Activated CD8-positive, alpha-beta memory T cell treated with anti-CD3 and anti-CD28 coated beads for 1 hour (primary cell): ENCODE measurements at places on chromosomes 12 and 14.

DNA sequence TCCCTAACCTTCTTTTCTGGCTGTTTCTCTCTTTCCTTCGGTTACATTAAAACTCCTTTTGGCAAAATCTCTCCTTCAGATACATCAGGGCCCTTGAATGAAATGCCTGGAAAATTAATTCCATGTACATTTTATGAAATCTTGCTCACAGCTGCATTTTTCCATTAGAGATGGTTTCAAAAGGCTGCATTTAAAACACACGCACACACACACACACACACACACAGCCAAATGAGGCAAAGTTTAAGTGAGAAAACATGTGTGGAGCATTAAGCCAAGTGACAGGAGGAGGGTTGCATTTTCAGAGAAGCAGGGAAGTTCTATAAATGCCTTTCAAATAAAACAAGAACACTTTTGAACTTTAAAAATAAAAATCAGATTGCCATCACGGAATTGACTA lies 216.4 kb downstream of the LRIG3 start:
- DNase-seq, result no peak

DNA sequence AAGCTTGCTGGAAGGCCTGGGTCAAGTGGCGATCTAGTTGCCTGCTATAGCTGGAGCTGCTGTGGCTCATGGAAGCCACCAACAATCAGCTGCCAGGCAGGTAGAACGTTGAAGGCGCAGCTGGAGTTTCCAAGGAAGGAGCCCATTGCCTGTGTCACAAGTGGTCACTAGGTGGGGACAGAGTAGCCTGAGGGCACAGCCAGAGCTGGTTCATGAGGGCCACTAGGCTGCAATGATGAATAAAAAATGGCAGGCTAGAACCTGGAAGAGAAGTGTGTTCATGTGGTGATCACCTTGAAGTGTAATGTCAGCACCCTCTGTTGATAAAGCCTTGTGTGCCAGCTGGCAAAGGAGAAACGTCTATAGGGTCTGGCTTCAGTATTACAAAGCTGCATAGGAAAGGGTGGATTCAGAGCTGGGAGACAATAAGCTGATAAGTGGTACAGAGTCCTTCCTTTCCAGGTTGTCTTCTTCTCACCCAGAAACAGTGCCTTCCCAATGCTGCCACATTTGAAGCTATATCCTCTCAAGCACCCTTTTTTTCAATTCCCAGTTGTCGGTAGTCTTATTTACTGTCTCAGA lies 165.8 kb downstream of the EMP1 start:
- DNase-seq, result no peak

GRCh38 chr14:95268350-95268749 lies 51.4 kb downstream of the CLMN start:
- DNase-seq, result no peak

DNA sequence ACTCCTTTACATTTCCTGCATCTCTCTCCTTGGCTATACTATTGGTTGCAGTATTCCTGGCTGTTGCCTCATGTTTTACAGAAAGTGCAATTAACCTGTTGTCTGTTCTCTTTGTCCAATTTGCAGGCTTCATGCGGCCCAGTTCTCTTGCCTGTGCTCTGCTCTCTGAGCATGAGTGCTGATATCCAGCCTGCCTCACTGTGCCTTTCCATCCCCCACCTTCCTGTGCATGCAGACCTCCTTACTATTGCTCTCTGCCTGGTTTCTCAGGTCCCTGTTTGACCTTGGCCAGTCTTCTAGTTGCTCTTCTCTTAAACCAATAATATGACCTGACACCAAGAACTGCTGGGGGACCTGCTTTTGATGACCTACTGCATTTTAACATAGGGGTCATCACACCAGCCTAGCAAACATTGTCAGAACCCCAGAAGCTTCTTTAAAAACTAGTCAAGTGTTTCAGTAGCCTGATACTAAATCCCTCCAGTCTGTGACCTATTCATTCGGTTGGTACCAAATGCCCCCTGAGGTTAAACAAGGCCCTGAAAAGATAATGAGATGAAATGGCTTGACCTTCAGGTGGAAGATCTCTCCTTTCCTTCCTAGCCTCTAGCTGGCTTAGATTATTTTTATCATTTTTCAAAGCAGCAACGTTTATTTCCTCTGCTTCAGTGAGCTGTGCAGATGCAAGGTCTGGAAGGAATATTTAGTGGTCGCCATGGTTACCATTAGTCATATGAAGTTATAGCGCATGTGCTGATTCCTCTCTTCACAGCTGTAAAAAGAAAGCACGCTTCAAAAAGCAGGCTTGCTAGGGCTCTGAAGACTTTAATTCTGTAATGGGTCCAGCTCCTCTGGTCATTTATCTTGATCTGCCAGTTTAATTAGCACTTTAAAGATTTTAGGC lies 216.5 kb downstream of the PHLDA1 start:
- no peak for DNase-seq

- no peak for DNase-seq
Measured at GRCh38 chr12:4044101-4044500, 170.9 kb upstream of the PARP11 start.

DNA sequence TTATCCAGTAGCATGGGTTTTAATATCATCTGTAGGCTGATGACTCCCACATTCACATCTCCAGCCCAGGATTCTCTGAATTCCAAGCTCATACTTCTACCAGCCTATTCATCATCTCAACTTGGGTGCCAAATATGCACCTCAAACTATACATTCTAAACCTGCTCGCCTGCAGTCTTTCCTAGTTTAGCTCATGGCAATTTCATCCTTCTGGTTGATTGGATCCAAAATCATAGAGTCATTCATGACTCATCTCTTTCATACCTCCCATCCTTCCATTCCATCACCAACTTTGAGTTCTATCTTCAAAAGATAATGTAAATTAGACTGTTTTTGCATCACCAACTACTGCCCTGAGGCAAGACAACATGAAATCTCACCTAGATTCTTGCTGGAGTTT lies 99.7 kb upstream of the EGLN3 start:
- DNase-seq, result no peak

- no peak for DNase-seq
Measured at GRCh38 chr12:21666722-21667121, 9.1 kb upstream of the LDHB start.

GRCh38 chr14:89013098-89013504 lies 188.7 kb downstream of the TTC8 start:
- no peak for DNase-seq

DNA sequence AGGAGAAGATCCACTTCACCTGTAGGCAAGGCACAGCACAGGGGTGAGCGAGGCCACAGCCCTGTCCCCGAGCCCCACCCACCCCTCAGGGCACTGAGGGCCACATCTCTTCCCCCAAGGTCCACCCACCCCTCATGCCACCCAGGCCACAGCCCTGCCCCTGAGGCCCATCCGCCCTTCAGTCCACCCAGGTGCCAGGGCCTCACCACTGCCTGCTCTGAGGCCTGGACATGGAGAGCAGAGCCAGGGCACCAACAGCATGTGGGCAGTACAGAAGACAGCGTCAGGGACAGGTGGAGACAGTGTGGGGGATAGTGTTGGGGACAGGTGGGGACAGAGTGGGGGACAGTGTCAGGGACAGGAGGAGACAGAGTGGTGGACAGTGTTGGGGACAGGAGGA lies 138.3 kb downstream of the TMEM121 start:
- no peak for DNase-seq

DNA sequence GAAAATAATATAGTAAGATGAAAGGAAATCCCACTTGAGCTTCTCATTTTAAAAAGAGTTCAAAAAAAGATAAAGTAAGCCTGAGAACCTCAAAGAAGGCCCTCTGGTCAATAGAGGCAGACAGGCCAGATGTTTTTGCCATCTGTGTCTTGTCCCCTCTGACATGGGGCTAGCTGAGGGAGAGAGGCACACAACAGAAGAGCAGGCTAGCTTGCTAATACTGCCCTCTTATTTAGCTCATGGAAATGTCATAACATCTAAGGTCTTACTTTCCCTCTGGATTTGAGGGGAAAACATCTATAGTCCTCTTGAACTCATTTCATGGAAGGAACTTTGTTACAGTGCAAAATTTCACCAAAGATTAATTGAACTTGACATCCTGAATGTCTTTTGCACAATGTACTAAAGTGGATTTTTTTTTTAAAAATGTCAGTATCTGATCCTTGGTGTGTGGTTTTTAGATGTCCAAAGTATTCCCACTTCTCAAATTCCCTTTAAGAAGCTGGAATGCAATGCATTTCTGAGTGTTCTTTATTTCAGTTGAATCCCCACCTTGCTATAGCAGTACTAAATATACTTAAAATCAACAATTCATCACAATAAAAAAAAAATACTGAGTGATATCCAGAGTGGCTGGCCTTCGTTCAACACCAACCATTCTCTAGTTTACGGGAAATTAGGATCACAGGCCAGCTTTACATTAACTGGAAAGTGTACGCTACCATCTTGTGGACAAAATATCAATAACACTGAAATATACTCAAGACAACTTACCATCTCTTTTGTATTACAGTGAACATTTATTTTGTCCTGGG lies 176.7 kb downstream of the PAH start:
- no peak for DNase-seq
